ENCODE measurements at places on chromosomes 6 and 20.

DNA sequence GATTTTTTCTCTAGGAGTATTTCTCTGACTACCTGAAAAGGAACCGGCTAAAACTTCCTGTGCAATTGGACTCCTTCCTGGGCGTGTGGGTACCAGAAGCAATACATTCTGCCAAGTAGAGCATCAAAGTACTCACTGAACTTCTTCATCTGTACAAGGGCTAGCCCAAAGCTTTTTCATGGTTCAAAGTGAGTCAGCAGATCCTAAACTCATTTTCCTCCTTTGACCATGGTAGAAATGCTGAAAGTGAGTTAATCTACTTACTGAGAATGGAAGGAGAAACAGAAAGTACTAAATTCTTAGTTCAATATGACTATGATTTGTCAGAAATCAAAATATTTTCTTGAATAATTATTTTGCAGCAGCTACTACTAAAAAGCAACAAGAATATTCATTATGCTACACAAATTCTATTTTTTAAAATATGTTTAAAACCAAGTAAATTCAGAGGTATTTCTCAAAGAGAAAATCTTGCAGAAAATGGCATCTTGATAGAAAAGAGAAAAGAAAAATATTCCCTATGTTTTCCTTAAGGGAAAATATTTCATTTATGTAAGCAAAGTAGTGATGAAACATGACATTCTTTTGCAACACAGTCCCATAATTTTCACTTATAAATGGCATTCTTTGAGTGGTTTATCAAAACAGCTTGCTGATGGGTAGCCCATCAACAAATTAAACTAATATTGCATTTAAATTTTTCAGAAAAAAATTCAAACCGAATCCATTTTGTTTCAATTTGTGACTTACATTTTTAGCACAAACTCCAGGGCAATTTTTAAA, 3.7 kb upstream of the BEND6 start:
- DNase-seq, result no peak

GRCh38 chr20:34062570-34063482, 49.2 kb downstream of the EIF2S2 start:
- DNase-seq, result no peak

GRCh38 chr20:54292185-54292584, 84.3 kb downstream of the PFDN4 start:
- DNase-seq, result no peak

DNA sequence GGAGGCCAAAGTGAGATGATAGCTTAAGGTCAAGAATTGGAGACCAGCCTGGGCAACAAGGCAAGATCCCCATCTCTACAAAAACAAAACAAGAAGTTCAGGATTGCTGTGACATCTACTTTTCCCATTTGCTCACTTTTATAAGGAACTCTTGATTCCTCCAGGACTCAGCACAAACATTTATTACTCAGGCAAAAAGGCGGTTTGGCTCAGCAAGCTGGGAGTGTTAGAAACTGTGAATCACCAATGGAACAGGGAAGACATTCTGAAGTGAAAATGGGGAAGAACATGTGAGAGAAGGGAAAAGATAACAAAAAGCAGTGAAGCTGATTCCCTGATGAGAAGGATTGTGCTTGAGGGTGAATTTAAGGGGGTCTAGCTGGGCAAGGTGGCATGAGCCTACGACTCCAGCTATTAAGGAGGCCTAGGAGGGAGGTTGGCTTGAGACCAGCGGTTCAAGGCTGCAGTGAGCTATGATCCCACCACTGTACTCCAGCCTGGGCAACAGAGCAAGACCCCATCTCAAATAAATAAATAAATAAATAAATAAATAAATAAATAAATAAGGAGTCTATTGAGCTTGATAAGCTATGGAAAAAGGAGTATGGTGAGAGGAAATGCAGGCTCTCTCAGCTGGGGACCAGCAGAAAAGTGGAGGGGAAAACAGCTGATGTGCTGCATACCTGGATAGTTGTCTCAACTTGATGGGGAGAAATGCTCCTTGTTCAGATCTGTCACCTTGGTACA, 65.4 kb upstream of the HDDC2 start:
- no peak for DNase-seq

DNA sequence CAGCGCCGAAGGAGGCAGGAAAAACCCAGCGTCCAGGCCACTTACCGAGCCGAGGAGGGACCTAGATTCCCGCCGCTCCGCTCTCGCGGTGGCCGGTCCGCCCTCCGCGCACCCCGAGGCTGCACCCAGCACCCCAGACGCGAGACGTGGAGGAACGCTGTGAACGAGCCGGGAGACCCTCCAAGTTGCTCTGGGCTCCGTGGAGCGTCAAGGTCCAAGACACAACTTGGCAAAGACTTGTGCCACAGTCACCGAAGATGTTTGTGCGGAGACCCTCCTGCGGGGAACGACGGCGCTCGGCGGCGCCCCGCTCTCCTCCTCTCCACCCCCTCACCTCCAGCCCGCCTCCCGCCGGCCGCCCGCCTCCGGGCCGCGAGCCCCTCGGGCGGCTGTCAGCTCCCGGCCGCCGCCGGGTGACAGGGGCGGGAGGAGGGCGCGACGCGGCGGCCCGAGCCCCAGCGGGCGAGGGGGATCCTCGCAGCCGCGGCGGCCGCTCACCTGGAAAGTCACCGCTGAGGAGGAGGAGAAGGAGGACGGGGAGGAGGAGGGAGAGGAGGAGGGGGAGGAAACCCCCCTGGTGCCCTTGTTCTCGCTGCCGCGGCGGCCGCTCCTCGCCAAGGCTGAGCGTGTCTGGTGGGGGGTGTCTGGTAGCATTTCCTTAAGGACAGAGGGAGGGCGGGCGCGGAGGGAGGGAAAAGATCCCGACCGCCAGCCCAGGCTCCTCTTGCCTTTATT, 637 bp upstream of the HIVEP2 start:
- no peak for DNase-seq

- DNase-seq, result no peak
Observed at GRCh38 chr6:10692965-10693538, 1.4 kb downstream of the C6orf52 start.

GRCh38 chr6:44169154-44169553, 10.5 kb downstream of the CAPN11 start:
- no peak for DNase-seq

DNA sequence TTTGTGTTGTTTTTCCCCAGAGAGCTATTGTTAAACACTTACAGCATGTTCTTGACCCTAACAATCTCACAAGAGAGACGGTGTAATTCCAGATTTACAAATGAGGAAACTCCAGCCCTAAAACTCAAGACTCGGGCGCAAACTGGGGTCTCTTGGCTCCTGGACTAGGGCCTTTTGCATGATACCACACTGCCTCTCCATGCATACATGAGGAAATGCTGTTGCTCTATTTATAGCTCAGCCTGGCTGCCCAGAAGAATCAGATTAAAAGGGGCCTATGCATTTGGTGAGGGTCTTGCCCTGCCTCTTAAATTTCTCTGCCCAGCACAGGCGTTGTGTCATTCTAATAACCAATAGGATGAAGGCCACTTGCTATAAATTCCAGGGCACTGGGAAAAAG, 30.5 kb upstream of the SNRPB2 start:
- no peak for DNase-seq

DNA sequence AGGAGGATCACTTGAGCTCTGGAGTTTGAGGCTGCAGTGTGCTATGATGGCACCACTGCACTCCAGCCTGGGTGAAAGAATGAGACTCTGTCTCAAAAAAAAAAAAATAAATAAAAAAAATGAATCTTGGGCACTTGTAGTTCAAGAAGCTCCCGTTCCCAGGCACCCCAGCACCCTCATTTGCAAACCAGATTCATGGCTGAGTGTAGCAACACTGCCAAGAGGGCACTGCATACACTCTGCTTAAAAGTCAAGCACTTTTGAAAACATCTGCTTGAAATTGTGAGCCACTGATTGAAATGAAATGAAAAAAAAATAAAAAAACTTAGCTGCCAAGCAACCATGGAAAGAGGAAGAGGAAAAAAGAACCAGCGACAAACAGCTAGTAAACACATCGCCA, 124.7 kb upstream of the SASH1 start:
- DNase-seq, result no peak

- no peak for DNase-seq
Observed at GRCh38 chr20:19583532-19584175, 174.4 kb upstream of the RIN2 start.

DNA sequence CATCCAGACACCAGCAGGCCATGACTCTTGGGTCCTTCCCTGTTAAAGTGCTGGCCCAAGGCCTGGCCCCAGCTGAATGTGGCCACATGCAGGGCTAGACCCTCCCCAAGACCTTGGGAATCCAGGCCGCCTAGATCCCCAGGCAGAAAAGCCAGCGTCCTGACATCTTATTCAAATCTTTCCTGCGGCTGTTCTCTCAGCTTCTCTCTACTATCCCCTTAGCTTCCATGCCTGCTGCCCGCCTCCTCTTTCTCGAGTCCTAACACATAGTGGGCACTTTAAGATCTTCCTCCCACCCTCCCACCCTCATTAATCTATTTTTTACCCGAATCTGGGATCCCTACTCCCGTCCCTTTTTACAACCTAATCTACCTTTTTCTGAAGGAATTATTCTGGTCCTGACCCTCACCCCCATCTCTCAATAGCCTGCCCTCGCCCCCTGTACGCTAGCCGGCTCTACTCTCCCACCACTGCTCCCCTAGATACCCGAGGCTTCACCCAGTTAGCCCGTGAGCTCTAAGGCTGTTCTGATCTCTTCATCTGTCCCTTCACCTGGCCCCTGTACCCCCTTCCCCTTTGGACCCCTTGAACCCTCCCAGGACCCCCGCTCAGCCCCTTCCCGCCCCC, at the start of gene CCHCR1:
Gene CCHCR1, minus strand, starts transcription at position 290 of the 627 bp plus-strand sequence. Its CDS starts 202 bp downstream, at position 88.
- DNase-seq, result no peak

GRCh38 chr6:50655848-50656453, 57.4 kb upstream of the TFAP2D start:
- no peak for DNase-seq

DNA sequence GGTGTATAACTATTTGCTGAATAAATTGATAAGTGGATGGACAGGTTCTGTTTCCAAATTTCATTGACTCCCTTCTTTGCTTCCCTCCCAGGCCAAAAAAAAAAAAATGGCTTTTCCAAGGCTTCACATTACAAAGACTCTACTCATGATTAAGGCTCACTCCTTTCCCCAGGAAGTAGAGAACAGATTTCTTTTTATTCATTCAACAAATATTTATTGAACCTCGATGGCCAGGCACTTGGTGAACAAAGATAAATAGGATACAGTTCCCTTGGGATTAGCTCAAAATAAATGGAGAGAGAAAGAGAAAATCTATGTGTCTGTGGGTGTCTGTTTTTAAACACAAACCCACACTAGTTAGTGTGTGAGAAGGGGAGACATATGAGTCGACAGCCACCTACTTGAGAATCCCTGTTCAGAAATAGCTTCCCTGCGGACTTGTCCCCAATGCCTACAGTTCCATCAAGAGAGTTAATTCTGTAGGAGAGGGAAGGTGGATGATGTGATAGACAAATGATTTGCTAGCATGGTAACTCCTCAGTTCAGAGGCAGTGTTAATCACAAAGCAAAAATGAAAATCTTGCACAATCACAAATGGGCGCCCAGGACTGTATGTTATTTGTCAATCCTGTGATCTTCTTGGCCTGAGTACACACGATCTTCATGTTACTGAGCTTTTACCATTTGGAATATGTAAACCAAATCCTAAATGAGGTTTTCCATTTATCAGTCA, 20.3 kb downstream of the TRAF3IP2 start:
- no peak for DNase-seq

DNA sequence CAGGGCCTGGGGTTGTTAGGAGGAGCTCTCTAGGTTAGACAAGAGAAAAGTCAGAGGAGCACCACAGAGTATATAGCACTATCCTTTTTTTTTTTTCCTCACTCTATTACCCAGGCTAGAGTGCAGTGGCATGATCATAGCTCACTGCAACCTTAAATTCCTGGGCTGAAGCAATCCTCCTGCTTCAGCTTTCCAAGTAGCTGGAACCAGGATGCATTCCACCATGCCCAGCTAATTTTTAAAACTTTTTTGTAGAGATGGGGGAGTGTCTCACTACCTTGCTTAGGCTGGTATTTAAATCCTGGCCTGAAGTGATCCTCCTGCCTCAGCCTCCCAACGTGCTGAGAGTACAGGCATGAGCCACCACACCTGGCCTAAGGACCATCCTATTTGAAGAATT, 19.3 kb upstream of the AKIRIN2 start:
- no peak for DNase-seq

DNA sequence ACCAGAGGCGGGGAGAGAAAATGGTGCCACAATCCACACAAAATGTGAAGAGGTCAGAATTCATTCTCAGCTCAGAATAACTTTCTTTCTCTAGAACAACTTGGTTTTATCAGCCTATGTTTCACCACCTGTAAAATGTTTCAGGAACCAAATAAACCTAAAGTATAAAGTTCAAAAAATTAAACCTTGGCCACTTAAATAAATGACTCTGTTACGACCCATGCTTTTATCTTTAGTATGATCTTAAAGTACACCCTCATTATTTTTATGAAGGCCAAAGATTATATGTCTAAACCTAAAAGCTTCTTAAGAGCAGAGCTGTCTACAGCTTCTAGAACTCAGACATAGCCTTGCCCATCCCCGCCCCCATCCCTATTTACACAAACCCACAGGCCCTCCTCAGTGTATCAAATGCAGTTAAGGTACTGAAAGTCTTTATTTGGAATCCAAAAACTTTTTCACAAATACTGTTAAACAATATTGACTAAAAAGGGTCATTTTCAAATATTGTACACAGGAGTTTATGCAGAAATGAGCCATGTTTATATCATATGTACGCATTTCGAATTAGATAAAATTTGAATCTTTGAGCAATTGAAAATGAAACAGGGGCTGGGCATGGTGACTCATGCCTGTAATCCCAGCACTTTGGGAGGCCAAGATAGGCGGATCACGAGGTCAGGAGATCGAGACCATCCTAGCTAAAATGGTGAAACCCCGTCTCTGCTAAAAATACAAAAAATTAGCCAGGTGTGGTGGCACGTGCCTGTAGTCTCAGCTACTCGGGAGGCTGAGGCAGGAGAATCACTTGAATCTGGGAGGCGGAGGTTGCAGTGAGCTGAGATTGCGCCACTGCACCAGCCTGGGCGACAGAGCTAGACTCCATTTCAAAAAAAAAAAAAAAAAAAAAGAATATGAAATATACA, 5.7 kb upstream of the NHSL1 start:
- DNase-seq, result no peak

GRCh38 chr20:63333241-63333836, 27.8 kb downstream of the CHRNA4 start:
- DNase-seq, result no peak

DNA sequence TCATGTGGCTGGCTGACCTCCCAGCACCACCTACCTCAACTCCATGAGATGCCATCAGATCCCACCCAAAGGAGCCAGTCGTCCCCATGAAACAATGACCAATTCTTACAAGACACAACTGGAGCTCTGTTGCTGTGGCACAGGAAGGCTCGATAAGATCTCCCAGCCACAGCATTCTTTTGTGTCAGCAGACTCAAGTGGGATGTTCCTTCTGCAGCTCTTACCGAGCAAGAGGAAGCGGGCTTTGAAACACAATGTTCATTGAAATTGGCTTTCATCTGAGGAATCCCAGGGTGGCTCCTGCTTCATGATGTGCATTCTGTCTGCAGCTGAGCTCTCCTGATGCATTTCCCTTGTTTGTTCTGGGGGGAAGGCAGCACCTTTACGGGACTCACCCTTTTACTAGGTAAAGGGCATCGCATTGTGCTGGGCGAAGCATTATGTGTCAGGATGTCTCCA, 222.0 kb upstream of the SGK1 start:
- no peak for DNase-seq

GRCh38 chr20:14497004-14497403, 159.6 kb upstream of the FLRT3 start:
- no peak for DNase-seq

- DNase-seq, result no peak
Observed at GRCh38 chr6:42429042-42429585, 22.6 kb downstream of the TRERF1 start.

Measured in SIG-M5 (cell line).